GM13977 (cell line): ENCODE measurements at places on chromosomes 12 and 14.

GRCh38 chr12:49400304-49400703 lies 33.0 kb downstream of the SPATS2 start:
- no peak for DNase-seq

GRCh38 chr12:32445356-32445755 lies 46.0 kb downstream of the FGD4 start:
- no peak for DNase-seq

- DNase-seq = no peak
Observed at GRCh38 chr12:51254536-51254935, 15.7 kb downstream of the SMAGP start.

DNA sequence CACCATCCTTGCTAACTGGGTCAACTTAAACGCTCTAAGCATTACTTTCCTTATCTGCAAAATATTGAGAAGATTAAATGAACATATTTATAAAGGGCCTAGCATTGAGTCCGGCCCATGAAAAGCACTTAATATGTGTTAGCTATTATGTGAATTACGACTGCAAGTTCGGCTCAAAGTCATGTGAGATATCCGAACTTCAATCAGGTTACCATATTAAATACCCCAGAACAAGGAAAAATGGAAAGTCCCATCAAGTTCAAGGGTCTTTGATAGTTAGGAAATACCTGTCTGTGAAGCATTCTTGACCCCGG lies 487 bp upstream of the NRDE2 start:
- no peak for DNase-seq

- no peak for DNase-seq
Observed at GRCh38 chr12:30110958-30111586, 327.3 kb upstream of the TMTC1 start.

- DNase-seq = no peak
Observed at GRCh38 chr14:62168564-62169155, 406.4 kb downstream of the SNAPC1 start.

- DNase-seq = no peak
Observed at GRCh38 chr14:86129426-86129825, 599.5 kb downstream of the FLRT2 start.

GRCh38 chr12:15982071-15982470 lies 70.9 kb downstream of the DERA start:
- no peak for DNase-seq

- no peak for DNase-seq
Observed at GRCh38 chr12:71719647-71720370, 33.9 kb downstream of the TMEM19 start.

DNA sequence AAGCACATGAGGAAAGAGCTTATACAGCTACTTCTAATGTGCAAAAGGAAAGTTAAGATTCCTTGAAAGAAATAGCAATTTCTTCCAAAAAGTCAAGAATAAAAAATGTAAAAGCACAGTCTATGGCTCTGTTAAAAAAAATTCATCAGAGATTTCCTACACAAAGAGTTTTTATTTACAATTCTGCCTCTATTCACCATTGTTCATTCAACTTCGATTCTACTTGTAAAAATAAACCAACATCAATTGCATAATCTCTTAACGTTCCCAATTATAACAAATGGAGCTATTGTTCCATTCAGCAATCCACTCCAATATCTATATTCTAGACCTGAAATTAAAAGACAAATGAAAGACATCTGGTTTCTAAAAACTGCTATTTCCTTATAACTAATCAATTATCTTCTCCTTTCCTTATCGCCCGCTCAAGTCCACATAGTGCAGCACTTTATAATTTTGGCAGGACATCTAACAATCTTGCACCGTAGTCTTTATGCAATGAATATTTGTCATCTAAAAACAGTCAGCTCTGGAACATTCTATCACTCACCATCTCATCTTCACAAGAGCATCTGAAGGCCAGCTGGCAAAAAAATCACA lies 6.2 kb downstream of the EIF2S3B start:
- no peak for DNase-seq

DNA sequence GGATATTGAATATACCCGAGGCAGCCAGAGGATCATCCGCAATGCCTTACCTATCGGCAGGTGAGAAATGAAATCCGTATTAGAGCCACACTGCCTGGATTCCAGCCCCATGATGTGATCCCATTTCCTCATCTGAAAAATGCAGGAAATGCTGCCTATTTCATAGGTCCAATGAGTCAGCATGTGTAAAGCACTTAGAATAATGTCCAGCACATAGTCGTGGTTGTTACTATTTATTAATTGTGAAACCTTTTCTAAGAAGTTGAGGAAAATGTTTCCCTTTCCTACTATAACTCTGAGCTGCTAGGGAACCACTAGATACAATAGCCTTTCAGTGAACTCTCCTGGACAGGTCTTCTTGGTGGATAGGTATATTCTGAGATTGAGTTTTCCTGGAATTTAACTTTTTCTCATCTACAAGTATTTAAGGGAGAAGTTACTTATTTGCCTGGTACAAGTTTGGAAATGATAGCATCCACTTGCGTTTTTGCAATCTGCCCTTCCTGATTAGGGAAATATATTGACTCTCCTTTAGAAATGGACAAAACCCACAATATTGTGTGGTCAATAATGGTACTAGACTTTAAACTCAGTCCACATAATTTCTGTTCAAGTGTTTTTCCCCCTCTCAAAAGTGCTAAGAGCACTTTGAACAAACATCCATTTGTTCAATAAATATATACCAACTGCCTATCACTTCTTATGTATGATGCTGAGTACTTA lies 12.2 kb downstream of the POLR3B start:
- DNase-seq = no peak

DNA sequence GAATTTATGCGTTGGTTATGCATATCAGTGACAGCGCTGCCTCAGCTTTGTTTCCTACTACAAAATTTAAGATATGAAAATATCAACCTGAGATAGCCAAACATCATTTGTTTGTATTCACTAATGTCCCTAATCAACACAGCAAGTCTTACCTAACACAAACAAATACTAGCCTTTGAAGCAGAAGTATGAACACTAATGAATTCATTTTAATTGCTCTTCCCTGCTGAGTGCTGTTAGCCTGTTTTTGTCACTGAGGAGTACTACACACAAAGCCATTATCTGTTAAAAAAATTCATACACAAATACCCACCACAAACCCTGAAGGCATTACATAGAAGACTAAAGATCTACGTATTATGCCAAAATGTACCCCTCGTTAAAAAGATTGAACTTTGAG lies 150.8 kb downstream of the HELB start:
- DNase-seq = no peak

GRCh38 chr14:105489542-105490266 lies 1.3 kb upstream of the TEDC1 start:
- DNase-seq = peak; percentile 89

DNA sequence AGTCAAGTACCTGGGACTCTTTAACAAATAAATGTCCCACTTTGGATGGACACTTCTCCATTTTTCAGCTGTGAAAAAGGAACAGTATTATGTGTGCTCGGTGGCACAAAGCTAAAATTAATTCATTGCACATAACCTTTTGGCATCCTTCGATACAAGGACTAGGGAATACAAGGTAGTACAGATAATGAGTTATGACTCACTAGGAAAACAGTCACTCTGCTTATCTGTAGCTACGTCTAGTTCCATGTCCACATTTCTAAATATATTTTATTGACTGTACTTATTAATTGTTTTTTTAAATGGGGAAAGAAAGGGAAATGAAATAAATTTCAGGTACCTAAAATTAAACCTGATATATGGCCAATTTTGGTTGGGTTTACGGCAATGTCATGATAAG lies 35.2 kb upstream of the RIC8B start:
- DNase-seq = no peak

DNA sequence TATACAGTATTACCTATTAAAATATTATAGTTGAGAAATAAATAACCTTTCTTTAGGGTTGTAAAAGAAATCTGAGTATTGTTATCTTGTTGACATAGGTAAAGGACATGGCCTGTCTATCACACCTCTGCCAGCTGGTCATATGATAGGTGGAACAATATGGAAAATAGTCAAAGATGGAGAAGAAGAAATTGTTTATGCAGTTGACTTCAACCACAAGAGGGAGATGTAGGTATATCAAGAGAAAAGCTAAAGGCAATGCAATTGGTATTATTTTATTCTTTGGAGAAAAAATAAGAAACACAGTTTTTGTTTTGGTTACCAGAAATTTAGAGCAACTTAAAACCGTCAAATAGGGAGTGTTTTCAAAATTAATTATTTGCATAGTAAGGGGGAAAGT lies 13.5 kb downstream of the CPSF2 start:
- no peak for DNase-seq

DNA sequence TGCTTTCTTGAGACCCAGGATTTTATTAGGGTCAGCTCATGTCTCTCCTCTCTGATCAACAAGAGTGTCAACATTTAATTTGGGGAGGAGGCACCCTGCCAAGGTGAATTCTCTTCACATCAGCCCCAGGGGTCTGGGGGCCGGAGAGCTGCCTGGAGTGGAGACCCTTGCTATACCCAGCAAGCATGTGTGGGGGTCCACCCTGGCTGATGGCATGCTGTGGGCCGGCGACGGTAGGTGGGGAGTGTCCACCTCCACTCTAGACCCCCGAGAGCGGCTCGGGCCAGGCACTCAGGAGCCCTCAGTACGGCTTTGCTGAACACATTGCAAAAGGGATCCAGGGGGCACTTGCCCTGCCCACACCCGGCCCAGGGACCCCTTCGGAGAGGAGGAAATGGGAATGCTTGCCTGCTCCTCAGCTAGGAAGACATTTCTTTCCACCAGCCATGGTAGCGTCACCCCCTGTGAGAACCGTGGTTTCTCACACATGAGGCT lies 10.4 kb downstream of the MEG3 start:
- no peak for DNase-seq

- DNase-seq = no peak
Observed at GRCh38 chr12:104551-105081, 38.0 kb downstream of the IQSEC3 start.

GRCh38 chr14:74018174-74018585 lies 908 bp downstream of the ENTPD5 start:
- peak; percentile 62 for DNase-seq
